T-helper 17 cell (primary cell): ENCODE measurements at places on chromosomes 3 and 15.

- no peak for DNase-seq
Measured at GRCh38 chr15:64754663-64755426, 20.5 kb downstream of the RBPMS2 start.

- DNase-seq, result peak; percentile 35
Measured at GRCh38 chr3:50450209-50450921, 53.1 kb downstream of the CACNA2D2 start.

DNA sequence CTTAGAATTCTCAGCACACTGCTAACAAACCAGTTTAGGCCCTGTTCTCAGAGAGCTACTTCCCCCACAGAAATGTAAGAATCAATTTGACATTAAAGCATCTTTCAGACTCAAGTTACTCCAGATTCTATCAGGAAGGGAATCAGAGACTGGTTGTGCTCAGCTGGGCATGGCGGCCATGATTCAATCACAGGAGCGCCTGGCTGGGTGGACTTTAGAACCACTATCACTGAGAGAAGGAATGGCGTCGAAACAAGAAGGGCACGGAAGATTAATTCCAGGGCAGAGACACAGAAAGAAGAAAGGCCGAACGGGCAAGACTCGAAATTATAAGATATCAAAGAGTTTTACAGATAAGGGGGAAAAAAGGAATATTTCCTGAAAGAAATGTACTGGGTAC lies 6.2 kb downstream of the TNIK start:
- no peak for DNase-seq

DNA sequence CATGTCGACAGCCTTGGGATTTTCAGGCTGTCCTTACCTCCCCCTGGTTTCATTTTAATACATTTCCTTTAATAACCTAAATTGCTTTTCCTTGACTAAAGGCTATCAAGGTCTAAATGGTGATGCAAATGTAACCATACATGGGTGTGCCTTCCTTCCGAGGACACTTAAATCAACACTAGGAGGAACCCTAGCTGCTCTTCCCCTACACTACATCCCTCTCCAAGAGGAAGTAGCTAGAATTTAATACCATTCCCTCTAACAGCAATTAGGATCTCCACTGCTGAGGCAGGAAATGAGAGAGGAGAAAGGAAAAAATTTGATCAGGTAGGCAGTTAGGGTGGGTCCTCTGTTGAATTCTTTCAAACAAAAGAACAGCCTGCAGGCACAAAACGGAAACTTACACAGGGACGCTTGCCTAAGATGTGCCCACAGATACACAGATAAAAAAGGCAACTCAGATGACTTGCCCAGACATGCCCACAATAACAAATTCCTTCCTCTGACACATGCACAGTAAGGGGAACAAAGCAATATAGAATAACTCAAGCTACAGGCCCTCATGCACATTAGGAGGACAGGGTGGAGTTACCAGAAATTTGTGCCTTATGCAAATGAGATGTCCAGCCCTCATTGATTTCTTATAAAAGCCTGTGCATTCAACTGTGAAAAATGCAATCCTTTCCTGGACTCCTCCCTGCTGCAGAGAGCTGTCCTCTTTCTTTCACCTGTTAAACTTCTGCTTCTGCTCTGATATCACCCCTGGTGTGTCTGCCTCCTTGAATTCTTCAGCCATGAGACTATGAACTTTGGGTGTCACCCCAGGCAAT lies 1024.4 kb upstream of the CADM2 start:
- no peak for DNase-seq

DNA sequence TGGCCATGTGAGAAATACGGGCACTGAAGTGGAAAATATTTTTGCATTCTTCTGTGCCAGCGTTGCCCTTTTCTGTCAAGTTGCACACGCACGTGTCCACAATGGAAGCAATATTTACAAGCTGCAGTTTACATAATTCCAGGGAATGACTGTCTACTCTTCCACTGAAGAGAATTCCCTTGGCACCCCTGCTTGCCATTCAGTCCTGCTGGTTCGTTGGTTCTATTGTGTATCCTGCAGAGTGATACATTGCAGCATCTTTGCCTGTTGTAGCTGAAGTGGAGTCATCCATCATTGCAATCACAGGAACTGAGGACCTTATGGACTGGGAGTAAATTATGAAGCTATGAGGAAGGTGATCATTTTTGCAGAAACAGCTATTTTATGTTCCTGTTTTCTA lies 759.4 kb downstream of the ROBO2 start:
- DNase-seq, result no peak

DNA sequence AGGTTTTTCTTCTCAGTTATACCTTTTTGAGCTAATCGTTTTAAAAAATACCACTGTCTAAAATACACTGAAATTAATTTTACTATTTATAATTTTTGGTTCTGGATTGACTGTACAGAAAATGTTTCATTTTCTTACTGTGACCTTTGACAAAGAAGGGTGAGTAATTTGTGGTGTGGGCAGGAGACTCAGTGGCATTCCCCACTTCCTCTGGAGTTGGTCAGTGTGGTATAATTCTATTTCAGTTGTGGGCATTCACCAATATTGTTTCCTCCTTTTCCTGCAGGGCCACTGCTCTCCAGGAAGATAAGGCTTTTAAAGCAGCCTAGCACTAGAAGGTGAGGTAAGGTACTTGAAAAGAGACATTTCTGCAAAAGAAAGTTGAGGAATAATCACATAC lies 6.5 kb downstream of the DAG1 start:
- no peak for DNase-seq

DNA sequence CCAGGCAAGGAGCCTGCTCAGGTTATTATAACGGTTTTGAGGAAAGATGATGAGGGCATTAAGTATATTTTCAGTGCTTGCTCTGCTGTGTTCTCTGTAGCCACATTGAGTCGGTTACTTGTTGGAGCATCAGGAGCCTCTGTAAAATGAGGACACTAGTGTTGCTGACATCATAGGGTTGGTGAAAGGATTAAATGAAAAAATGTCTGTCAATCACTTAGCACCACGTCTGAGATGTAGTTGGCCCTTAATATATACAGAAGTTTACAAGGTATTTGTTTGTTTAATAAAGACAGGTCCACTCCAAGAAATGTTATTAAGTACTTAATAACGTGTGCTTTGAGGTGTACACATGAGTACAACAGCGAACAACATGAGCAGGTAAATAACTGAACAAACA lies 735 bp upstream of the SLC25A26 start:
- no peak for DNase-seq

GRCh38 chr15:70855764-70856163 lies 1.8 kb upstream of the LARP6 start:
- no peak for DNase-seq

GRCh38 chr3:142279965-142280590 lies 54.7 kb upstream of the GK5 start:
- no peak for DNase-seq

GRCh38 chr3:73448761-73449301 lies 175.9 kb downstream of the PDZRN3 start:
- no peak for DNase-seq

DNA sequence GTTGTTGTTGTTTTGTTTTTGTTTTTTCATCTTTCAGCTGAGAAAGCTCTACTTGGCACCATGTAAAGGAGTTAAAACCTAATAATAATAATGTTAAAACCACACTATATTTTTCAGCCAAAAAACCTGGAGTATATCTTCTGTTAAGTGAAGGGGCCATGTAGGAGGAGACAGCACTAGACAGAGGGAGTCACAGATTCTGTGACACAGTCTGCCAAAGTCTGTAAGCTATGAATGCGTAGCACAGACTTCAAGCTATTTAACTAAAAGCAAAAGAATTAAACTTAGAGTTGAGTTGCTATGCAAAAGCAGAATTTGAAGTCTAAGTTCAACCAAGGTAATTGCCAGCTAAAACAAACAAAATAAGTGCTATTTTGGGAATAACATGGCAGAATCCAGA lies 296.0 kb upstream of the COL8A1 start:
- DNase-seq, result no peak

- DNase-seq, result no peak
Measured at GRCh38 chr3:178436773-178437172, 99.5 kb upstream of the KCNMB2 start.
